ENCODE measurements at places on chromosomes 13 and 19.

DNA sequence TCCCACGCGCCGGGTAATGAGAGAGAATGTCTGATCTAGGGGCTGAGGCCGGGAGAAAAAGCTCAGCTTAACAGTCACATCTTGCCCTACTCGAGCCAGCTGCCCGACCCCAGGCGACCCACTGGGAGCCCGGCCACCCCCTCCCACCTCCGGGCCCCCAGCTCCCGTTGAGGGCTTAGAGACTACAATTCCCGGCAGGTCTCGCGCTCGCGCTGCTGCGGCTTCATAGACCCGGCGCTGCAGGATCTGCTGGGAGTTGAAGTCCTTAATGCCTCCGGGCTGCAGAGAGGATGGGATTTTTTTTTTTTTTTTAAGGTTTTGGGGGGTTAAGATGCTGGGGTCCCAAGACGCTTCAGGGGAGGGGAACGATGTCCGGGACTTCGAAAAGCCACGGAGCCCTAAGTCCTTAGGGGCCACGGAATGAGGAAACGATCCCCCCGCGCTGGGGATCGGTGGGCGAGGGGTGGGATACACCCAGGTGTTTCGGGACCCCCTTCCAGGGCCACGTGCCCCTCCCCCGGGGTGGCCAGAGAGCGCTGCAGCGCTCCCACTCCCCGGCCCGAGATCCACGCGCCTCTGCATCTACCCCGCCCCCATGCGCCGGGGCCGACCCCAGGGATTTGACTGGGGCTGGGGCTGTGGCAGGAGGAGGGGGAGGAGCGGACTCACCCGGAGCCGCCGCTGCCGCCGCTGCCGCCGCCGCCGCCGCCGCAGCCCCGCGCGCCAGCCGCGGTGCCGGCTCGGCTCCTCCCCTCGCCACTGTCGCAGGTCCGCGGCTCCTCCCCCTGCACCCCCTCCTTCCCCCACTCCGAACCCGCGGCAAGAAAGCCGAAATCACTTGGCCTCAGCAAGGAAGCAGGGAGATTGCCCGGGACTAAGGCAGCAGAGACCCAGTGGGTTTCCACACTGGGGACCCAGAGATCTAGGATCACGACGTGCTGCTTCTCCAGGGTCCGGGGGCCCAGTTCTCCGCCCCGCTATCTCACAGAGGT, at the start of gene SYT3:
Gene SYT3 (minus strand): TSS at position 761 of the 992 bp plus-strand sequence. CDS start 2,470 bp downstream, outside the sequence.
- peak; percentile 72 for DNase-seq

DNA sequence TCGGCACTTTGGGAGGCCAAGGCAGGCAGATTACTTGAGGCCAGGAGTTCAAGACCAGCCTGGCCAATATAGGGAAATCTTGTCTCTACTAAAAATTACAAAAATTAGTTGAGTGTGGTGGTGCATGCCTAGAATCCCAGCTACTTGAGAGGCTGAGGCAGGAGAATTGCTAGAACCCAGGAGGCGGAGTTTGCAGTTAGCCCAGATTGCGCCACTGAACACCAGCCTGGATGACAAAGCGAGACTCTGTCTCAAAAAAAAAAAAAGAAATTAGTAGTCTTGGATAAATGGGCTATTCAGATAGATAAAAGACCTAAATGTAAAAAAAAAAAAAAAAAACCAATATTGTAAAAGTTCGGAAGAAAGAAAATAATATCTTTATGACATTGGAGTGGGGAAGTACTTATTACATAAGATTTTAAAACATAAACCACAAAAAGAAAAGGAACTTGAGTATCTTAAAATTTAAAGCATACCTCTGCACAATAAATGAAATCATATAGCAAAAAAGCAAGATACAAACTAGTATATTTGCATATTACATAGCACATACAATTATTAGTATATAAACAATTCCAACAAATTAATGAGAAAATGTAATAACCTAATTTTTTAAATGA, 26.7 kb upstream of the RNASEH2B start:
- DNase-seq: no peak

- peak; percentile 67 for DNase-seq
These were observed 26.4 kb upstream of the ZNF507 start for GRCh38 chr19:32318884-32319520.

DNA sequence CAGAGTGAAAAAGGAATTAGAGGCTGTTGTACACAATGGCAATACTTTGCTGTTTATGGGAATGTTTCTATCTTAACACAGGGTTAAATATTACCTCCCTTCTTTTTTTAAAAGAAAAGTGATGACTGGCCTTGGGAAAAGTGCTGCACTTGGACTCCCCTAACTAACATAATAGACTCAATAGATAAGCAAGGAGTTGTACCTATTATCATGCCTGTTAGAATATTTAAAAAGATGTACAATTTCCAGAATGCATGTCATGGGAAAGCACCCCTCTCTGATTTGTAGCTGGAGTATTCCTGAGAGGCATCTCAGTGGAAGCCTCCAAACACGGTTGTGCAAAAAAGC, 79.3 kb upstream of the GPC6 start:
- DNase-seq: no peak

DNA sequence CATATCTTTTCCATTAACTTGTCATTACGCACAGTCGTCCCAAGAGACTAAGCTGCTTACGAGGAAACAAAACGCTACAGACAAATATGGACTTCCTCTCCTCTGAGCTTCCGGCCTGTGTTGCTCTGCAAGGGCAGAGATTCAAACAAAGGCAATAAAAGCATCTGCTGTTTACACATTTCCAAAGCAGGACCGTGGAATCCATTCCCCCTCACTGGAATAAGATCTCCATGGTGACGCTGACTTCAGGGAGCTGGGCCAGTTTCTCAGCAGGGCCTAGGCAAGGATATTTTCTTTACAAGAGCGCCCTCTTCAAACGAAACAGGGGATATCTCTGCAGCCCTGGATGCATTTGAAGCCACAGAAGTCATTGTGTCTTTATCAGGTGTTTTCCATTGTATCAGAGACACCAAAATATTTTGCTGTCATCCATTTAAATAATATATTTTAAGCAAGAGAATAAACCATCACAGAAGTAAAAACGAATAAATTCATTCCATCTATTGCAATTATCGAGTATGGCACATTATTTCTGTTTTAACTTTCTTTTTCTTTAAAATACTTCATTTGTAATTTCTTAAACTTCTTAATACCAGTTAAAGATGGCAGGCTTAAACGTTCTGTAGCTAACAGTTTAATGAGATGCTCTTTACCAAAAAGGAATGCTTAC, 177.5 kb downstream of the DCLK1 start:
- DNase-seq: peak; percentile 99

DNA sequence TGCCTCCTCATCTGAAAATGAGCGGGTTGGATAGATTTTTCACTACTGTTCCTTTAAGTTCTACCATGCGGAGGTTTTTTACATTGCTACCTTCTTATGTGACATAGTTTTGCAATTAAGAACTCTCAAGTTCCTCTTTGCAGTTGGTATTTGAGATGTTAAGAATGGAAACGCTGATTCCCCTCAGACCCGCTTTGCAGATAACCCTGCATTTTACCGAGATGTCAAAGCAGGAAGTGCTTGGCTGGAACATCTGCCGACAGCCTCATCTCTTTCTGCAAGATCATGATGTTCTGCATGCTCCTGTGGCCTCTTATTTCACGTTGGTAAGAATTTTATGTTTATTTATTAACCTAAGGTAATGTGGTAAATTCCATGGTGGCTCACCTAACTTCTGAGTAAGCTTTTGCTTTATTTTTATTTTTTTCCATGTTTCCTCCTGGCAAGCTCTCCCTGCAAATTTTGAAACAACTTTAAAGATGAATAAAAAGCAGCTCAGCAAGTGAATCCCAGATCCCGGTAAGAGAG, 22.5 kb downstream of the PABPC3 start:
- no peak for DNase-seq

DNA sequence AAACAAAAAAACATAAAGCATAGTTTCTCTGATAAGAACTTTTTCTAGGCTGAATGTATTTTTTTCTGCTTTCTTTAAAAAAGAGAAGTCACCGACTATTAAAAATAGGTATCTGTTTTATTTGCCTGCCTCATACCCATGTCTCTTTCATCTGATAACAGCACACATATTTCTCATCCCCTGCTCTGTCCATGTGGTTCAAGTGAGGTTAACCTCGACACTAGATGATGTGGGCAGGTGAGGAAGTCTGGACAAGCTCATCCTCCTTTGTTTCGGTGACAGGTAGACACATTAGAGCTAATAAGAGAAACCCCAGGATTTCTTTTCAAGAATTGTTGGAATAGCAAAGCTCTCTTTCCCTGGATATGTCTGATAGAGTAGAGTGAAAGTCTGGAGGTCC, 222.7 kb downstream of the GPC5 start:
- no peak for DNase-seq

- no peak for DNase-seq
These were observed 64.5 kb upstream of the MRI1 start for GRCh38 chr19:13699786-13700185.

DNA sequence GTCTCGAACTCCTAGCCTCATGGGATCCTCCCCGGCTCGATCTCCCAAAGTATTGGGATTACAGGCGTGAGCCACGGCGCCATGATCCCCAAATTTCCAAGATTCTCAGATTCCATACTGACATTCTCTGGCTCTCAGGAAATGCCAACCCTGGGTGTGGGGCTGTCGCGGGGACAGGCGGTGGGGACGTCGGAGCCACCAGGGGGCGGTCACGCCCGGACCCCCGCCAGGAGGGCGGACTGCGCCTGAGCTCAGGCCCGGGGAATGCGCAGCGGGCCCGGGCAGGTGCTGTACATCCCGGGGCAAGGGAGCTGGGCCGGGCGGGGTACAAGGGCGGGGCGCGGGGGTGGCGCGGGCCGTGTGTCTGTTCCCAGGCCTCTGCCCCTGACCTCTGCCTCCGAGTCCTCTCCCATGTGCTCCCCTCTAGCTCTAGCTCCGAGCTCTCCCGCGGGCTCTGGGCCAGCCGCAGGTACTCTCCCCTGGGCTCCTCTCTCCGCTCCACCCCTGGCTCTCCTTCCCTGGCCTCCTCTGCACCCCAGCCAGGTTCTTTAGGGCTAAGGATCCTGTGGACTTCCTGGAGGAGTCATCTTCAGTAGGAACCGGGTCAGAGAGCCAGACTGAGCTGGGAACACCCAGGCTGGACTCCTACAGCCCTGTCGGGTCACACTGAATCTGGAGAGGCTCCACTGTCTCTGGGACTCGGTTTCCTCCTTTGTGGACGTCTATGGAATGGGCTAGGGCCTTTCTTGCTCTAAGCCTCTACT, 2.4 kb downstream of the PPP1R13L start:
- DNase-seq: no peak

GRCh38 chr19:29367791-29368222, 154.9 kb upstream of the UQCRFS1 start:
- no peak for DNase-seq

GRCh38 chr13:104372095-104372655, 1306.0 kb upstream of the SLC10A2 start:
- DNase-seq: peak; percentile 12

GRCh38 chr19:3809881-3810707, 23.9 kb upstream of the MATK start:
- DNase-seq: no peak

GRCh38 chr13:23450340-23451046, 17.0 kb upstream of the SACS start:
- DNase-seq: peak; percentile 98

DNA sequence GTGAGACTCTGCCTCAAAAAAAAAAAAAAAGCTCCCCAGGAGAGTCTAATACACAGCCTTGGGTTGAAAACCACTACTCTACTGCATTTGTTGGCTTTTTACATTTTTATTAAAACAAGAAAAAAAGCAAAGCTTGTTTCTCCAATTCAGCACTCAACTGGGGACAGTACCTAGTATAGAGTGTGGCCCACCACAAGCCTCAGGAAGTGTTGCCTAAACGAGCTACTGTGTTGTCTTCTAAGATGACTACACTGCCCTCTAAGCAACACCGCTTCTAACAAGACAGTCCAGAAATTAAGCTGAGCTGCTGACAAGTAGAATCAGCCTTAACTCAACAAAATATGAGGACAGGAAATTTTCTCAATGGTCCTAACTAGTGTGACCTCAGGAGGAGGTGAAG, 522.2 kb downstream of the FGF9 start:
- DNase-seq: no peak

DNA sequence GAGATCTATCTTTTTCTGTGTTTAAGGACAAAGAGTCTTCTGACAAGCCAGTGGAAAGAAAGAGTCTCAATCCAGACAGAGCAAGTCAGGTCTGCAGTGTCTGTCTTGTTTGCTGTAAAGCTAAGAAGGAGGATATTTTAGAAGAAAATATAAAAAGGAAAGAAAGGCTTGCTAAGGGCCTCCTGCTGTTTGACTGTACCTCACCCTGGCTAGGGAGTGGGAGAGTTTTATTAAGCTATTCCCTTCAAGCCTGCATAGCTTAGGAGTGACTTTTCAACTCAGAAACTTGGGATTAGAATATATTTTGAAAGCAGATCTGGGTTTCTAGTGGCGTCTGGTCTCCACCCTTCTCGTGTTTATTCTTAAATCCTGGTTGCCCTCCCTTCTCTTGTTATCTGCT, 460.0 kb downstream of the COG6 start:
- no peak for DNase-seq

DNA sequence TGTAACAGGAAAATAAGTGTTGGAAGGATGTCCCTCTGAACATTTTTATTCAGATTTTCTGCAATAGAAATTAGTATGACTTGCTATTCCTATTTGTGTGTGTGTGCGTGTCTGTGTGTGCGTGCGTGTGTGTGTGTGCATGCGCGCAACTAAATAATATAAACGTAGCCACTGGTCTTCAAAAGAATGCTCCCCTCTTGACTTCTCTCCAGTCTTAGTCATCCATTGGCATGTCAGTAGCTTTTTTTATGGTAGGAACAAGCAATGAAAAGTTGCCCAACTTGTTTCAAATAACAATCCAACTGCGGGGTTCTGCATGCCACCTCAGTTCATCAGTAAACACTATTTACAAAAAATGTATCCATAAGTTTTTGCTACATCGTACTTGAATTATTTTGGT, 249.6 kb downstream of the GPC6 start:
- DNase-seq: no peak

DNA sequence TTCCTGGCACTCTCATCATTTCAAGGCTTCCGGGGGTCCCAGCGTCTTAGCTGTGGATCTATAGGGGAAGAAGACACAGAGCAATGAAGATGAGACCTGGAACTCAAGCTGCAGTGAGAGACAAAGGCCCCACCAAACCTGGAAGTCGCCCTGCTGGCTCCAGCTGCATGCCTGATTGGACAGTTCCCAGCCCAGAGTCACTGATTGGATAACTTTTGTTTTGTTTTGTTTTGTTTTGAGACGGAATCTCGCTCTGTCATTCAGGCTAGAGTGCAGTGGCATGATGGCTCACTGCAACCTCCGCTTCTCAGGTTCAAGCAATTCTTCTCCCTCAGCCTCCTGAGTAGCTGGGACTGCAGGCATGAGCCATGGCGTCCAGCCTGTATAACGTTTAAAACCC, 6.4 kb upstream of the ZNF431 start:
- DNase-seq: no peak

GRCh38 chr19:4976401-4977298, 7.7 kb downstream of the KDM4B start:
- peak; percentile 21 for DNase-seq

GRCh38 chr19:11451327-11451870, 16.0 kb downstream of the PRKCSH start:
- DNase-seq: no peak

- no peak for DNase-seq
These were observed 33.8 kb upstream of the LRRC4B start for GRCh38 chr19:50602089-50602422.

GRCh38 chr19:18856385-18857126, 24.8 kb downstream of the UPF1 start:
- peak; percentile 46 for DNase-seq

GRCh38 chr13:67967031-67967430, 736.9 kb upstream of the PCDH9 start:
- no peak for DNase-seq

All from NCI-H82 (cell line).